ENCODE measurements at places on chromosomes 6 and 20.

- no peak for DNase-seq
These were observed 455.8 kb upstream of the MAP3K7 start for GRCh38 chr6:91042656-91043055.

DNA sequence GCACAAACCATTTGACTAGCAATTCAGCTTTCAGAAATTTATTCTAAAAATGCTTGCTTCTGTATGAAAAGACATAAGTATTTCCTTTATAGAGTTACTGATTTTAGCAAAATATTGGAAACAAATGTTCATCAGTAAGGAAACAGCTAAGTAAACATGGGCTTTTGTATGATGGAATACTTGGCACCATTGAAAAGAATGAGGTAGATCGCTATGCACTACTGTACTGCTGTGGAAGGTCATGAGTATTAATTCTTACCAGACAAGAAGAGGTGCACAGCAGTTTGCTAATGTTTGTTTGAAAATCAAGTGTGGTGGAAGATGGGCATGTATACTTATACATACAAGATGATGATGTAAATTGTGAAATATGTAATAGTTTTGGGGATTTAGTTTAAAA, 73.0 kb downstream of the FARS2 start:
- no peak for DNase-seq

- DNase-seq = no peak
These were observed 257.1 kb upstream of the TAB2 start for GRCh38 chr6:149060300-149060984.

DNA sequence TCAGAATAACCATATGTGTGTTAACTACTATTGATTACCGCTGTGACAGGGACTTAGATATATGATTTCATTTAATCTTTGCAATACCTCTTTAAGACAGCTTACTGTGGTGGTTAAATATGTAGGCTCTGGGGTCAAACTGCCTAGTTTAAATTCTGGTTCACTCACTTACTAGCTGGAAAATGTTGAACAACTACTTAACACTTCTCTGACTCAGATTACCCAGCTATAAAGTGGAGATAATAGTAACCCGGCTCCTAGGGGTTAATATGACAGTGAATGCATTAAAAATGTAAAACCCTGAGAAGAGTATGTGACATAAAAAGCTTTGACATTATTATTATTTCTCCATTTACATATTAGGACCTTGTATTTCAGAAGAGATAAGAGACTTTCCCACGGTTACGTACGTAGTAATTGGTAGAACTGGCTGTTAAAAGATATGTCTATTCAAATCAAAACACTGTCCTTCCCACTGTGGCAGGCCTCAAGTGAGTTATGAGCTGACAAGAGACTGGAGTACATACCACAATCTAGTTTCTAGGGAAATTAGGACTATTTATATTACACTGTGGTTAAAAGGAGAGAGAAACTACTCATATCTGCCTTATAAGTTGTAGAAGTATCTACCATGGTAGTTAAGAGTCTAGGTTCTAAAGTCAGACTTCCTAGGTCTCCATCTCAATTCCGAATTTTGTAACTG, 4.4 kb upstream of the PLCB1 start:
- DNase-seq = peak; percentile 9

GRCh38 chr6:158565122-158565429, 5.2 kb downstream of the TMEM181 start:
- no peak for DNase-seq

GRCh38 chr6:106751501-106752252, 122.3 kb downstream of the QRSL1 start:
- DNase-seq = no peak

- no peak for DNase-seq
These were observed 670 bp downstream of the NCOA5 start for GRCh38 chr20:46089167-46089416.

DNA sequence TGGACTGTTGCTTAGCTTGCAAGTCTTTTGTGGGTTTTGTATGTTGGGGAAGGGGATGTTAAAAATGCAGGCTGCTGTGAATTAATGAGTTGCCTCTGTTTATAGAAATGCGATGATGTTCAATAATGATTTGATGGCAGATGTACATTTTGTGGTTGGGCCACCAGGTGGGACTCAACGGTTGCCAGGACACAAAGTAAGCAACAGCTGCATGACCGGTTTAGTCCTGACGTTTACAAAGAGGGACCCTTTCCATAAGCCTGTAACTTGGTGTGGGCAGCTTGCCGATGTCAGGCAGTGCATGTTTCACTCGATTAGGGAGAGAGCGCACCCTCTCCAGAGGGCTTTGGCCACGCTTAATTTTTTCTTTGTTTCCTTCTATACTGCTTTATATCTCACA, 1.3 kb downstream of the BTBD3 start:
- DNase-seq = no peak

GRCh38 chr6:87481931-87482330, 9.2 kb downstream of the SLC35A1 start:
- DNase-seq = no peak

GRCh38 chr20:10217721-10218410, 764 bp upstream of the SNAP25 start:
- no peak for DNase-seq

DNA sequence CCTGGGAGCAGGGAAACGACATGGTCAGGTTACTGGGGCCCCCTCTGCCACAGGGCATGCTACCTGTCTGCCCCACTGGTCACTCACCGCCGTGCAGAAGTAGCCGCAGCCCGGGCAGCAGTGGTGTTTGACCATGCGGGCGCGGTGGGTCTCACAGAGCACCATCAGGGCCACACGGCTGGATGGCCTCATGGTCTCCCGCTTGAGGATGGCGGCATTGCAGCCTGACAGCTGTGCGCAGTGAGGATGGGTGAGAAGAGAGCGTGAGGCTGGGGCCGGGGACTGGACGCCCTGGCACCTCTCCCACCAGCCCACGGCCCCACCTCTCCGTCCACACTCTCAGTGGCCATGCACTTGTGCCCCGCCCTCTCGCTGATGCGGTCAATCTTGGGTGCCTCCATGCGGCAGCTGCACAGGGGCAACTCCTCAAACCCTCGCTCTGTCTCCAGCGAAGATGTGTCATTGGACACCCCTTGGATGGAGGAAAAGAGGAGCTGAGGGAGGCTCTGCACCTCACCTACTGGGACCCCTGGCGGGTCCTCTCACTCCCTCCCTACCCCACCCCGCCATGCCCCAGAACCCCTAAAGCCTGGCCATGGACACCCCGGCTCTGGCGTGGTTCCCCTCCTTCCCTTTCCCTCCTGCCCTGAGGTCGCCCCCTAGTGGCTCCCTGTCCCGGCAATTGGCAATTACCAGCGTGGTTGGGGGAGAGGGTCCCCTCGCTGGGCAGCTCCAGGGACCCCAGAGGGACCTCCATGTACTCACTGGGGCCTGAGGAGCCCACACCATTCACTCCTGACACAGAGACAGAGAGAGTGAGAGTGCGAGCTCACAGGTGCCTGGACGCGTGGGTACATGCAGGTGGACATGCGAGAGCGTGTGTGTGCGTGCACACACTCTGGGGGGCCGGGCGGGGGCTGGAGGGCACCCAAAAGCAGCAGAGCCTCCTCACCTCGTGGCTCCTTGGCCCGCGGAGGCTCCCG, 8.9 kb downstream of the EHMT2 start:
- no peak for DNase-seq

DNA sequence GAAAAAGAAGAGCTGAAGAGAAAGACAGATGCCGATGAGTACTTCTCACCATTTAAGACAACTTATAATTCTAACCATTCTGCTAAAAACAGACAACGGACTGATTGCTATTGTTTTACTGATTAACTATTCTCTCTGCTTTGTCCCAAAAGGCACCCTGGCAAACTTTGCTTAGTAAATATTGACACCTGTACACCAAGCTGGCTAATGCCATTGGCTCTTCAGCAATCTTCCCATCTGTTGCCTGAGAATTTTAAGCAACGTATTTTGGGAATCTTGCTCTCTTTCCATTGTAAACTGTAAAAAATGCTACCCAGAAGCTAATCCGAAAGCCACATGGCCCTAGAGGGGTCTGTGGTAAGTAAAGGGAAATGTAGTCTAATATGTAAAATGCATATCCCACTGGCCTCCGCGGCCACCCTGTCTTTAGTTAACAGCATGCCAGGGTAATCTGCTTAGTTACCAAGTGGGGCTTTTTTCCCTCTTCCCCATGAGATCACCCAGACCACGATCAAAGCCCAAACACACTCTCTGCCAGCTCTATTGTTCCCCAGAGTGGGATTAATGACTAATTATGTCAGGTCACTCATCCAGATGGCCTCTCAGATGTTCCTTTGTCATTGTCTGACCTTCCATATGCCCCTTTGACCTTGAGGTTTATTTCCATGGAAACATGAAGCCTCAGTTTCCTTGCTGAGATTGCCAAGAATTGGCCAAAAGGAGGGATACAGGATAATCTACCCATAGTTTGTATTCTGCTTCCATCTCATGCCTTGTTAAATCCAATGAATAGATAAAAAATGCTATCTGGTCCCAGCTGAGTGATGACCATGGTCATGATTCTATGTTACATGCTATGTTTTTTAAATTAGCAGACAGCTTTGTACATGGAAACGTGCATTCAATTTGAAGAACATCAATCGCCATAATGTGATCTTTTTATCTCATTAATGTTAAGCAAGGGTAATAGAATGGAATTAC, 216.4 kb upstream of the MCHR2 start:
- no peak for DNase-seq

DNA sequence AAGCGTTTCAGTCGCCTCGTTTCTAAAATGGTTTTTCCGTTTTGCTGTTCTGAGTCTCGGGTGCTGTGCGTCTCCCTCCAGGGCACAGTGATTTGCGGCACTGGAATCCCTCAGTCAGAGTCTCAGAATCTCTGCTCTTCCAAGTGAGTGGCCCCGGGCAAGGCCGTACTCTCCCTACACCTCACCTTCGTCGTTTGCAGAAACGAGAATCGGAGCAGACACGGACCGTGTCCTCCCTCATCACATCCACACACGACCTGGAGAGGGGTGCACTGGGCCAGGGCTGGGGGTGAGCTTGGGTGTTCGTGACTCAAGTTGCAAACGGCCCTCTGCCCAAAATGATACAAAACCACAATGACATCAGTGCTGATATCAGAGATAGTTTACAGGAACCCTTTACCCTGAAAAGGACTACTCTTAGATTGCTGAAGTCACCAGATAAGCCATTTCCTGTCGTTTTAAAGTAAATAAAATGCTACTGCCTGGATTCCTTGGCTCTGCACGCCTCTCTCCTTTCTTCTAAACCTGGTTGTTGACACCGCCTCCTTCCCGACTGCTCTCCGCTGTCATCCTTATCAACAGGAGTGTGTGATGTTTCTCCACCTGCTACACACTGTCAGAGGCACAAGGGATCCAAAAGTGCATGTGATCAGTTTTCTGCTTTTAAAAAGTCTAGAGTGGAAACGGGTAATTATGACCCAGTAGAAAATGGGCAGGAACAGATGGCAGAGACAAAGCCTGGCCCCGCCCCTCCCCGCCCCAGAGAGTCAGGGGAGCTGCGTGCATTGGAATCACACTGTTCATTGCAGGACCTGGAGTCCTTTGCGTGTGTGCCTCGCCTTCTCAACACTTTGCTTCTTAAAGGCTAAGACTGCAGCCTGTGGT, 38.4 kb downstream of the KIF25 start:
- DNase-seq = no peak

DNA sequence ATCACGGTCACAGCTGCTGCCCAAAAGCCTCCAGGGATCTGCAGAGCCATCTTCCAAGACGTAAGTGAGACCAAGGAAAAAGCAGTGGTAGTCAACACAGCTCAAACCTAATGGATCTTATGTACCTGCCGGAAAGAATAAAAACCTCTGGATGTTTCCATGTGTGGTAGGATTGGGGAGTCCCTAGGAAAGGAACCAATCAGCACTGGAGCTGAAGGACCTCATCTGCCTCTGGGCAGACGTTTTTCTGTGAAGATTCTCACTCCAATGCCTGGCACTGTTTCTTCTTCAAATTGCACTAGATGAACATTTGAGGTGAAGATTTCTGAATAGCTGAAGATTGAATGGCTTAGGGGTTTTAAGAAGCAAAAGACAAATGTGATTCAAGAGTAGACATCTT, at the start of gene HLA-DQB2:
HLA-DQB2 (minus strand) TSS at position 112 of the 400 bp plus-strand sequence; CDS start at position 50, 62 bp downstream.
- no peak for DNase-seq

DNA sequence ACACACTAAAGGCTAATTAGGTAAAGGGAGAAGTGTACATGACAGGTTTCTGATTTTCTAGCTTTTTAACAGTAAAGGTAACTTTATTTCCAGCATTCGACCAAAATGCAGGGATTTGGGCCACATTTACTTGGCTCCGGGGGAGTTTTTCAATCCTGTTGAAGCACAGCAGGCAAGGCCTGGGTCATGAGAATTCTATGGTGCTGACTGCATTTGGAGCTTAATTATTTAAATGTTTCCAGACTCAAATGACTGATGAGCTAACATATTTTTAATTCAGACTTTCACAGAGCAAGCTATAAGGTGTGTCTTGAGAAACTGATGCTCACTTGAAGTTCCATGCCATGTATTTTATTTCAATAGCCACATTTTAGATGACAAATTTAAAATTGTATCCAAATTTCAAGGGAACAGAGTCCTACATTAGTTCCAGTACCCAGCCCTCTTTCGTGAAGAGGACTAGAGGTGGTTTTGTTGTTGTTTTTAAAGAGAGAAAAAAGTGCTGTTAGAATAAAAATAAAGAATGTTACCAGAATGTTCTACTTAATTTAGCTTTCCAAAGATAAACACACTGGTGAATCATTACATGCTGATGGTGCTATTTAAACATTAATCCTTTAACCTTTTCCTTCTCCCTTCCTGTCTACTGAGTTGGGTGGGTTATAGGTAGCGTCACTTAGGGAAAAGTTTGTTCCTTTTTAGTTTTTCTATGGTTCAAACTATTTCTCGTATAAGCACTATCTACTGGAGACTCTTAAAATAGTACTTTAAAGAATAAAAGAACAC, 82.3 kb upstream of the PHACTR2 start:
- no peak for DNase-seq

- DNase-seq = no peak
These were observed 83.5 kb upstream of the SYNCRIP start for GRCh38 chr6:85726206-85726605.

DNA sequence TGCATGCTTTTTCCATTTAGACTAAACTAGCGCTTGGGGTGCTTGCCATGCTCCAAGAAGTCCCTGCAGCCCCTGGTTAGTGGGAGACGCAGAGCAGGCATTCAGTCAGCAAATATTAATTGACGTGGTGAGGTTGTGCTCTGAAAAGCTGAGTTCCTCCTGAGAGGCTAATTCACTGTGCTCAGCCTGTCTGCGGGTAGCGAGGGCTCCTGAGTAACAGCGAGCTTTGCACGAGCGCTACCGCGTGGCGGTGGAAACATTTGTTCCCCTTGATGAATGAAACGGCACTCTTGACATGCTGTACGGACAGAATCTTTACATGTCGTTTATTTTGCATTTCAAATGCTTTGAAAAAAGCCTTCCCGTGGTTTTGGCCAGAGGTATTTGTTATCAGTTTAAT, 170.6 kb upstream of the AGPAT4 start:
- DNase-seq = no peak

GRCh38 chr20:59864726-59865125, 68.7 kb downstream of the SYCP2 start:
- no peak for DNase-seq

- DNase-seq = no peak
These were observed 67.9 kb downstream of the IGF2R start for GRCh38 chr6:160036790-160037206.

DNA sequence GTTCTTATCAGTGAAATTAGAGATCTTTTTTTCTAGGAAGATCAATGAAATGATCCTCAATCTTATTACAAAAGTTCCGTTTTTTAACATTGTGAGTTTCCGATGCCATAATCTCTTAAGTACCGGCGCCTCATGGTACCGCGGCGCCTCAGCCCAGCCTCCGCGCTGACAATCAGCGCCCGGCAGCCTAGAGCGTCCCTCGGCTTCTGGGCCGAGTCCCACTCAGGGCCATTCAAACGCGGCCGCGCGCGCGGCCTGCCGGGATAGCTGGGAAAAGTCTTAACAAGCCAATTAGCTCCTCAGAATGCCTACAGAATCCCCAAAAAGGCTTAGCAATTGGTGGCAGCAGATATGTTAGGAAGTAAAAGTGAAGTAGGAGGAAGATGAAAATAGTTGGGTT, 204.8 kb downstream of the ADGB start:
- DNase-seq = no peak
